ENCODE measurements at places on chromosomes 7 and 10.

- DNase-seq = no peak
Observed at GRCh38 chr10:132470410-132471124, 67.0 kb upstream of the INPP5A start.

DNA sequence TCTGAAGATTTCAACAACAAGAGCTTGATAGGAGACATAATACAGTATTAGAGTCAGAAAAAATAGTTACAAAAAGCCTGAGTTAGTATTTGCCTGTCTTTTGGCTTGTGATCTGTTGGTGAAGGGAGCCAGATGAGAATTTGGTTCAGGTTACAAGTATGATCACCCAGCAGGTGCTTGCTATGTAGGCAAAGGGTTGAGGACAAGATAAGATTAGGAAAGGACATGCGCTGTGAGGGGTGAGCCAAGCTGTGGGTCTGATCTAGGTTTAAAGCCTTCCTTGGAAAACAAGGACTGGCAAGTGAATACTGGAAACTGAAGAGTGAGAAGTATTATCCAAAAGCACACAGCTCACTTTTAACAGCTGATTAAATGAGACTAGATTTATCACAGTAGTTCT lies 28.7 kb upstream of the CD36 start:
- DNase-seq = no peak

- no peak for DNase-seq
Observed at GRCh38 chr7:150990416-150991186, at the start of gene NOS3. Gene NOS3 (plus strand): TSS chr7:150991017. CDS start chr7:150993804, 2,787 bp downstream.

GRCh38 chr10:99562631-99563030 lies 29.9 kb downstream of the NKX2-3 start:
- no peak for DNase-seq

DNA sequence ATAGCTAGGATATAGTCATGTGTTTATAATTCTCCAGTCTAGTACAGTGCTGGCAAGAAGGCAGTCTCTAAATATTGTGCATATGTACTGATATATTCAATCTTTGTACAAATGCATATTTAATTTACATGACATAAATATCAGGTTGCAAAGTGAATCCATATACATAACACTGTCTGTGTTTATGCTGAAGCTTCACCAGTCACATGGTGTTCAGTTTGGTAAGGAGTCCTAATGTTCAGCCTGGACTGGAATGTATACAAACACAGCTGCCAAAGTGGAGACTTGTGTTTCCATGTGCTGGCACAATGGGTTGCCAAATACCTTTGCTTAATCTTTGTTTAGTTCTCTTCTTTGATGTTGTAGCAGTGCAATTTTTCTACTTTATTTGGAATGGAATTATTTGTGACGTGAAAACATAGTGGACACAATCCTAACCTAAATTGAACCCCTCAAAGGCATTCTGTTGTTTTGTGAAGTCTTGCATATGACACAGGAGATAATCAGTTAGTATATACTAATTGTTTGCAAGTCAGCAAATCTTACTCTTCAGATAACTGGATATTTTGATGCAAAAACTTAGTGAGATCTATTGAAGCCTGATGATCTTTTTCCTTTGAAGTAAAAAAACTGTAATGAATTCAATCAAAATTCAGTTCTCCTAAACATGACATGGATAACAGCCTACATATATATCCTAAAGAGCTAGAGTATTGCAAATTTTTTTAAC lies 17.3 kb upstream of the ARL4A start:
- DNase-seq = no peak

- no peak for DNase-seq
Observed at GRCh38 chr7:55526329-55526728, 46.0 kb downstream of the VOPP1 start.

DNA sequence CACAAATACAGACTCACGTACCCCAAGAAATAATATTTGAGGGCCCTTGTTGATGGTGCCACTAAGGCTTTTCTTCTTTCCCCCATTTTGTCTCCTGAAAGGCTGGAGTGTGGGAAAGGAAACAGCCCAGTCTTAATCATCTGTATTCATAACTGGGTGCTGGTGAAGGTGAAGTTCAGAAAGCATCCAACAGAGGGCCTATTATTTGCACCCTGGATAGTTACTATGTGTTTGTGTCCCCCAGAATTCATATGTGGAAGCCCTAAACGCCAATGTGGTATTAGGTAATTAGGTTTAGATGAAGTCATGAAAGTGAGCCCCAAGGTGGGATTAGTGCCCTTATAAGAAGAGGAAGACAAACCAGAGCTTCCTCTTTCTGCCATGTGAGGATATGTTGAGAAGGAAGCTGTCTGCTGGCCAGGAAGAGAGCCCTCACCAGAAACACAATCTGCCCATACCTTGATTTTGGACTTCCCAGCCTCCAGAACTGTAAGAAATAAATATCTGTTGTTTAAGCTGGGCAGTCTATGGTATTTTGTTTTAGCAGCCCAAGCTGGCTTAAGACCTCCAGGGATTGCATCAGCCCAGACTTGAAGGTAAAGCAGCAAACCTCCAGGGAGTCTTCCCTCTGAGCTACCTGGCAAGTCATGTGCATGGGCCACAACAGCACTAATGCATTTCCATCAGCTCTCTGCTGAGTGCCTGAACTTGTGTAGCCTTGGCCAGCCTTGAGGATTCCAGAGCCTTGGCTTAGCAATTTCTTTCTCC lies 90.0 kb upstream of the ADRB1 start:
- no peak for DNase-seq

DNA sequence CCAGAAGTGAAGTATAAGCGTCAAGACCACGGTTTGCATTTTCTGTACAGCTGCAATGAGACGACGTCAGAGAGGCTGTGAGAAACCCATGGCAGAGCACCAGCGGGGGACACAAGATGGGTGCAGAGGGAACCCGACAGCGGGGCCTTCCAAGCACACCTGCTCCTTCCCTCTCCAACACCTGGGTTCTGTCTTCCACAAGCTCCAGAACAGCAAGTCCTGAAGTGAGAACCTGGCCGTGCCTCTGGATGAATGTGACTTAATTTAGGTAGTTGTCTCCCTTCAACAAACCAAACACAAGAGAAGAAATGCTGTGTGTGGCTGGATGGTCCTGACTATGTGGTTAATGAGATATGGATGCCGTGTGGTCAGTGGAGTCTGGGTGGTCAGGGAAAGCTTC lies 76.1 kb downstream of the ADAM12 start:
- DNase-seq = no peak

DNA sequence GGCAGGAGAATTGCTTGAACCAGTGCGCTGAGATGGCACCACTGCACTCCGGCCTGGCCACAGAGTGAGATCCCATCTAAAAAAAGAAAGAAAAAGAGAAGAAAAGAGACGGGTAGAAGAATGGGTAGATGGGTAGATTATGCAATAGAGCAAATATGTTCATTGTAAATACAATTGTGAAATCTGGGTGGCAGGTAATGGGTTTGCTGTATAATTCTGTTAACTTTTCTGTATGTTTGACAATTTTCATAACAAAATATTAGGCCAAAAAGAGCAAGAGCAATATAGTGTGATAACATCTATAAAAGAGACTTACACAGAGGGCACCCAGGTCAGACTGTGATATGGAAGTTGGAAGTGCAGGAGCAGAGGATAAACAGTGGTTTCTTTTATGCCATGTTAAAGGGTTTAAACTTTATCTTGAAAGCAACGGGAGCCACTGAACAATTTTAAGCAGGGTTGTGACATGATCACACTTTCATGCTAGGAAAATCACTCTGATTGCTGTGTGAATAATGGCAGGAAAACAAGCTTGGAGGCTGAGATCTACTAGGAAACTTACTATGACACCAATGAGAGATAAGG lies 6.7 kb upstream of the COL28A1 start:
- DNase-seq = no peak

GRCh38 chr10:14926722-14927416 lies 27.0 kb downstream of the DCLRE1C start:
- DNase-seq = no peak

DNA sequence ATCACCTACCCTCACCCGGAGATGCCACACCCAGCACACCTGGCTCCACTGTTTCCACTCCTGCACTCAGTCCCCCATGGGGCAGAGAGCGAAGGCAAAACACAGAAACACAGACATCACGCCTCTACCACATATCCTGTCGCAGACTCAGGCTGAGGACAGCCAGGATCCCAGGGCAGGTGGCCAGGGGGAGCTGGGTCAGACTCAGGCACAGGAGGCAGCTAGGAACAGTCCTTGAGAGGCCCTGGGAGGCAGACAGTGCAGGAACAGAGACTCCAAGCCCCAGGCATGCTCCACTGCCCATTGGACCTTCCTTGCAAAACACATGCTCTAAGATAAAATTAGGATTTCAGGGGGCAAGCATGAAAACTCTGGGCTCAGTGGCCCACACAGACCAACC lies 154.4 kb upstream of the C7orf33 start:
- DNase-seq = no peak

GRCh38 chr10:91537614-91538383 lies 95.1 kb downstream of the PPP1R3C start:
- no peak for DNase-seq

GRCh38 chr10:127776816-127777215 lies 39.8 kb downstream of the FOXI2 start:
- no peak for DNase-seq

DNA sequence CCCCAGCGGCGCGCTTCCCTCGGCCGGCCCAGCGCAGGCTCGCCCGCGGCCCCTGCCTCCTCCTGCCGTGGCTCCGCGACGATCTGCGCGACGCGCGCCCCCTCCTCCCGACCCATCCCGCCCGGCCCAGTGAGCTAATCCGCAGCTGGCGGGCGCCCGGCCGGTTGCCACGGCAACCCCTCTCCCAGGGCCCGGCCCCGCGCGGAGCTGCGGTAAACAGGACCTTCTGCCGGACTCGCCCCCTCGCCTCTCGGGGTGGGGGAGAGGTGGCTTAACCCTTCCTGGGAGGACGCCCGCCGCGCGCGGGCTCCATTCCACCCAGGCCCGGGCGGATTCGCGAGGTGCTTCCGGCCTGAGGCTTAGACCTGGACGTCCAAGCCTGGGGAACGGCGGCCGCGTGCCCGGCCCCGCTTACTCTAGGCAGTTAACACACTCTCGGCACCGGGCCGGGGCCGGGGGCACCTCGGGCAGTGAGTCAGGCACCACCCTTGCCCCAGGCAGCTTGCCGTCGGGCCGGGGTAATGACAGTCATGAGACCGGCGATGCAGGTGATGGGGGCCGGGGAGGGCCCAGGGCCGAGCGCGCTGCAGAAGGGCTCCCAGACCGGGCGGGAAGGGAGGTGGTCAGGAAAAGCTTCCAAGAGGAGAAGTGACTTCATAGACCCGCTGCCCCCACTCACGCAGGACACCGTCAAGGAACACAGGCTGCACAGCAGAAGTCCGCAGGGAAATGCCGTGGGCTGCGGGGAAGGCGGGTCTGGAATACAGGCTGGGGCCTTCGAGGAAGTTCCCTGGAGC lies at the start of gene DENND2A:
TSS of gene DENND2A (minus strand) at position 87 of the 797 bp plus-strand sequence. CDS start 38,416 bp downstream, outside the sequence.
- DNase-seq = no peak

DNA sequence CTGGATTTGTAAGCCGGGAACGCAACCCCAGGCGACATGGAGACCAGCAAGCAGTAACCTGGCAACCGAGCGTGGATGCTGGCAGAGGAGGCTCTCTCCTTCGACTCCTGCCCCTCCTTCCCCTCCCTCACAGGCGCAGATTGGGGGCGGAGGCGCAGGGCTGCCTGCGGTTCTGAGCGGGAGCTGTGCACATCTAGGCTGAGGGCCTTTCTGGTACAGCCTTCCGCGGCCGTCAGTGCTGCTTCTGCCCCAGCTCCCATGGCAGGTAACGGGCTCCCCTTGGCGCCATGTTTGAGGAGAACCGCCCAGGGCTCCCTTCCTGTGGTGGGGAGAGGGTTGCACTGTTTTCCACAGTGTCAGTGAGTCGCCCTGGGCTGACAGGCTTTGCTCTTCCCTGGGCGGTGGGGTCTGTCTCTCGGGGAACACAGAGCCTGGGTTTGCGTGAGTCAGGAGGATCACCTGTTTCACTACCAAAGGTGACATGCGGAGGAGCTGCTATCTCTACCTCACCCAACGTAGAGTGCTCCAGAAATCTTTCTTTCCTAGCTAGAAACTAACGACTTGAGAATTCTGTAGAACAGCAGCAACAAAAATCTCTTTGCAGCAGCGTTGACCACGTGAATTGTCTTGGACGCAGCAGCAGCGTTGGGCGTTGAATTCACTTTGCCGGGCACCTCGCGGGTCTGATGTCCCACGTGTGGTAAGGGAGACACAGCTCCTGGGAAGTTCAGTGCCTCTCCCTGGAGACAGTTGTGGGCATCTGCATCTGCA lies 154.8 kb upstream of the COBL start:
- no peak for DNase-seq

DNA sequence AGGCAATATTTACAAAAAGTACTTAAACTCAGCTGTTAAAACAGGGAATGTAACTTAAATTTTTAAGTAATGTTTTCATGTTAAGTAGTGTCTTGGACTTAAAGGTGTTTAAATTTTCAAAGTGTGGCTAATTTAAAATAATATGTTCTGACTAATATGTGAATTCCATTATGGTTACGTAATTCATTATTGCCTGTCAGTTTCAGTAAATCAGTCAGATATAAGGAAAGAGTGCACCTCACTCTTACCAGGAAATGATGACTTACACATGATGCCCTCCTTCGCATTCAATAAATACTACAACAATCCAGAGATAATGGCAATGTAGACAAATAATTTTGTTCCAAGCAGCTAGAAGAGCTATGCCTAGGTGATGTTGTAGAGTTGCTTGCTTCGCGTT lies 69.0 kb upstream of the WNT16 start:
- DNase-seq = no peak

DNA sequence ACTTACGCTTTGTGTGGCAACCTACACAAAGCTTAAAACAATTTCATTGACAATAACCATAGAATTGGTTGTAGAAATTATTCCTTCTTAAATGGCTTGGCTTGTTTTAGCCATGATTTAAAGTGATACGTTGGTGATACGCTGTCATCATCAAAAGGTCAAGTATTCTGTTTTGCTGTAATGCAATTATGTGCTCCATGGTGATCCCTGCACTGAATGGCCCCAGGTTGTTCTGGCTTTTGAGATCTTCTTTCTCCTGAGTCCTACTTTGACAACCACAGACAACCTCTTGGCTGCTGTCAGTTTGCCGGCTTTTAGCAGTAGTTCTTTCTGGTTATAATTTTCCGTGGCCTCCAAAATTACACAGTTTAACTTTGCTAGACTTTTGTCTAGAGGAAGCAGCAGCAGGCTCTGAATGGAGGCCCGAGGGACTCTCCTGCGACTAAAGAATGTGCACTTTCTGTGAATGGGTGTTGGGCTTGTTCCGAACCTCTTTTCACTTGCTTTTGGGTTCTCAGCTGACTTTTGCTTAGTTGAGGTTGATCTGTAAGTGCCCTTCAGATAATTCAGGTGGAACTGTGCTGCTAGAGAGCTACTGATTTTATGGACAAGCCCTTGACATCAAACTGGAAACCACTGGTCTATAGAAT lies 104.7 kb downstream of the TMEM178B start:
- DNase-seq = no peak

GRCh38 chr7:47739301-47739875 lies 157.5 kb upstream of the TNS3 start:
- no peak for DNase-seq

GRCh38 chr7:47349401-47349800 lies 232.5 kb downstream of the TNS3 start:
- DNase-seq = no peak

GRCh38 chr7:121953601-121954000 lies 80.6 kb downstream of the PTPRZ1 start:
- DNase-seq = no peak

GRCh38 chr7:122518488-122518887 lies 180.4 kb downstream of the RNF133 start:
- no peak for DNase-seq

- DNase-seq = no peak
Observed at GRCh38 chr10:51266496-51266895, 192.2 kb downstream of the PRKG1 start.

GRCh38 chr10:89645742-89646172 lies 715 bp upstream of the PANK1 start:
- DNase-seq = no peak

- DNase-seq = no peak
Observed at GRCh38 chr7:117084286-117084685, 131.0 kb downstream of the ST7 start.

- DNase-seq = peak; percentile 53
Observed at GRCh38 chr10:14665304-14665703, 109.4 kb downstream of the FAM107B start.

All from dermis blood vessel endothelial cell (primary cell).